ENCODE measurements at places on chromosomes 13 and 19.

GRCh38 chr13:62747152-62747551 lies 1331.5 kb upstream of the PCDH20 start:
- no peak for DNase-seq

DNA sequence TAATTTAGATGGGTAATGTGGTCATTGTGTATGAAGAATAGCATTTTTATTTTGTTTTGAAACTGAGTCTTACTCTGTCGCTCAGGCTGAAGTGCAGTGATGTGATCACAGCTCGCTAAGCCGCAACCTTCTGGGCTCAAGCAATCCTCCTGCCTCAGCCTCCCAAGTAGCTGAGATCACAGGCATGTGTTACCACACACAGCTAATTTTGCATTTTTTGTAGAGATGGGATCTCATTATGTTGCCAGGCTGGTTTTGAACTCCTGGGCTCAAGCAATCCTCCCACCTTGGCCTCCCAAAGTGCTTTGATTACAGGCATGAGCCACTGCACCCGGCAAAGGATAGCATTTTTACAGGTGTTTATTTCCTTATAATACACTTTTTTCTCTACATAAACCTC lies 36.6 kb downstream of the SERTM1 start:
- DNase-seq, result no peak

GRCh38 chr13:25652764-25653163 lies 281.0 kb downstream of the ATP8A2 start:
- no peak for DNase-seq

GRCh38 chr19:29376855-29377354 lies 148.9 kb upstream of the VSTM2B start:
- DNase-seq, result no peak

DNA sequence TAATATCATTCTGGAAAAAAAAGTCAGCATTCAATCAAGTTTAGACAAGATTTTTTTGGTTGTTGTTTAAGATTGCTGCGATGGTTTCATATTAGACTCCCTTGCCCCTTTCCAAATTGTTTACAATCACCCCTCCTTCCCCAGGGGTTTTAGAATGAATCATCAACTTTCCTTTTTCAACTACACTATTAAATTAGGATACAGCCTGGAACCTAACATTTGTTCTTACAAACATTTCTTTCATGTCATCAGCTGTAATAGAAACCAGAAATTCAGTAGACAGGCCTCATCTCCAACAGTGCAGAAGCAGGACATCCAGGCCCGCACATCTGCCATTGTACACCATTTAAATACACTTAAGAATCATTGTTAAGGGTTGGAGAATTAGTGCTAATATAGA lies 44.4 kb upstream of the WDFY2 start:
- DNase-seq, result no peak

DNA sequence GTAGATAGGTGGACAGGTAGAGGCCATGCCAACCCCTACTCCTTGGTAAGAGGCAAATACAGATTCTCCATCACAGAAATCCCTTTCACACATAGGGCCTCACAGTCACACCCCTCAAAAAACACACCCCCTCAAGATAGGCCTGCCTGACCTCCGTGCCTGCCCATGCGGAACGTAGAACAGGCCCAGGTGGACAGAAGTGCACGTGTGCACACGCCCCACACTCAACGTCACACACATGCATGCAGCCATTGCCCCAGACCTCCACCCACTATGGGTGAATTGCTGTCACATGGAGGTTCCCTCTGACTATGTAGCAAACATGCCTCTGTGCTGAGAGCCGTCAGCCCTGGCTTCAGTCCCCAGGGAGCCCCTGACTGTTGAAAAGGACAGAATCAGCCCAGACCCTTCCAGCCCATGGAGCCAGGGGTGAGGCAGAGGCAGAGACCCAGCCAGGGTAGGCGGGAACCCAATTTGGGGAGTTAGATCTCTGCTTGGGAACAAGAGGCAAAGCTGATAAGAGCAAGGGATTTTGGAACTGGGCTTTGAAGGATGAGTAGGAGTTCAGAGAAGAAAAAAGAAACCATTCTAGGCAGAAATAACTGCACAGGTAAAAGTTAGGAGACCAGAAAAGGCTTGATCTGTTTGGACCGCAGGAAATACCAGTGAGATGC lies 3.1 kb downstream of the ANKRD24 start:
- no peak for DNase-seq

GRCh38 chr19:18685597-18686190 lies 2.2 kb downstream of the CRTC1 start:
- DNase-seq, result no peak

GRCh38 chr13:19305434-19305833 lies 123.8 kb upstream of the TUBA3C start:
- no peak for DNase-seq

- no peak for DNase-seq
Observed at GRCh38 chr19:49639401-49640112, 386 bp downstream of the RRAS start.

DNA sequence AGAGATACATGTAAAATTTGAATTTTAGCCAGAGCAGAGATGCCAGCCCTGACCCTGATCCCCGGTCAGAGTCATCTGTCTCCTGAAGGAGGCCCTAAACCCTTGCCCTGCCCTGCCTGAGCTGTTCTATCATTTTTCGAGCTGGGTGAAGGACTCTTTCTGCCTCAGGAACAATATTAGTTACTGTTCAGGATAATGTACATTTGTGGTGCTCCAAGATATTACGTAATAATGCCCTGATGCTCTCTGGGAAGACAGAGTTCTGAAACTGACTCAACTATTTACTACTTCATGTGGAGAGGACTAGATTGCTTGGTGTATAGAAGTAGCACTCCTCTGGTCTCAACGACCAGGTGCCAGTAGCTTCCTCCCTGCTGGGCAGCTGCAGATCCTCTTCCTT lies 37.9 kb upstream of the UBL3 start:
- DNase-seq, result no peak

DNA sequence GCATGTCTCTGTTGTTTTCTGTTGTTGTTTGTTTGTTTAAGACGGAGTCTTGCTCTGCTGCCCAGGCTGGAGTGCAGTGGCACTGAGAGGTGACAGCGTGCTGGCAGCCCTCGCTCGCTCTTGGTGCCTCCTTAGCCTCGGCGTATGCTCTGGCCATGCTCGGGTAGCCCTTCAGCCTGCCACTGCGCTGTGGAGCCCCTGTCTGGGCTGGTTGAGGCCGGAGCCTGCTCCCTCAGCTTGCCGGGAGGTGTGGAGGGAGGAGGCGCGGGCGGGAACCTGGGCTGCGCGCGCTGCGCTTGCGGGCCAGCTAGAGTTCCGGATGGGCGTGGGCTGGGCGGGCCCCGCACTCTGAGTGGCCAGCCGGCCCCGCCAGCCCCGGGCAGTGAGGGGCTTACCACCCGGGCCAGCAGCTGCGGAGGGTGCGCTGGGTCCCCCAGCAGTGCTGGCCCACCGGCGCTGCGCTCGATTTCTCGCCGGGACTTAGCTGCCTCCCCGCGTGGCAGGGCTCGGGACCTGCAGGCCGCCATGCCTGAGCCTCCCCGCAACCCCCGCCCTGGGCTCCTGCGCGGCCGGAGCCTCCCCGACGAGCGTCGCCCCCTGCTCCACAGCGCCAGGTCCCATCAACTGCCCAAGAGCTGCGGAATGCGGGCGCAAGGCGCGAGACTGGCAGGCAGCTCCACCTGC lies 6.6 kb upstream of the ZNF329 start:
- DNase-seq, result no peak

DNA sequence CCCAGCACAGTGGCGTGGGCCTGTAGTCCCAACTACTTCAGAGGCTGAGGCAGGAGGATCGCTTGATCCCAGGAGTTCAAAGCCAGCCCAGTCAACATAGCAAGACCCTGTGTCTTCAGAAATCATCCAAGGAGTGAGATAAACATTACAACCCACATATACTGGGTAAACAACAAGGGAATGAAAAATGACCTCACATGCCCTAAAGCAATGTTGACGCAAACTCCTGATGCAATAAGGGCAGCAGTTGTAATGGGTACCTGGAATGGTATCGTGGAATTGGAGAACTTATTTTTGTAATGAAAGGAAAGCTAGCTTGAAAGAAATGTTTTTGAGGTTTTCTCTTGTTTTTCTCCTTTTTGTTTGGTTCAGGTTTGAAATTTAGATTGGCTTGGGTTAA lies 24.5 kb upstream of the LGALS16 start:
- DNase-seq, result no peak

GRCh38 chr19:37874784-37875183 lies 31.6 kb downstream of the WDR87 start:
- no peak for DNase-seq

- no peak for DNase-seq
Observed at GRCh38 chr13:52899206-52899605, 50.8 kb upstream of the PCDH8 start.

- DNase-seq, result no peak
Observed at GRCh38 chr13:30727491-30728355, 7.6 kb upstream of the ALOX5AP start.

DNA sequence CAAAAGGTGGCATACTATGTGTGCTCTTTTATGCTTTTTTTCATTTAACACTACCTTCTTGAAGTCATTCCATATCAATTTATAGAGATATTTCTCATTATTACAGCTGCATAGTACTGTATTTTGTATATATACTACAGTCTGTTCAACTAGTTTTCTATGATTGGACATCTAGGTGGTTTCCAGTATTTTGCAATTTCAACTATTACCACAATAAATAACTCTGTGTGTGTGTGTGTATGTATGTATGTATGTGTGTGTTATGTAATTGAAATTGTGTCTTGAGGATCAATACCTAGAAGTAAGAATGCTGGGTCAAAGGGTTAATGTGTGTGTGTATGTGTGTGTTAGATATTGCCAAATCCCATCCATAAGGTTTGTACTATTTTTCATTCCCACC lies 7.0 kb downstream of the LPAR6 start:
- no peak for DNase-seq

DNA sequence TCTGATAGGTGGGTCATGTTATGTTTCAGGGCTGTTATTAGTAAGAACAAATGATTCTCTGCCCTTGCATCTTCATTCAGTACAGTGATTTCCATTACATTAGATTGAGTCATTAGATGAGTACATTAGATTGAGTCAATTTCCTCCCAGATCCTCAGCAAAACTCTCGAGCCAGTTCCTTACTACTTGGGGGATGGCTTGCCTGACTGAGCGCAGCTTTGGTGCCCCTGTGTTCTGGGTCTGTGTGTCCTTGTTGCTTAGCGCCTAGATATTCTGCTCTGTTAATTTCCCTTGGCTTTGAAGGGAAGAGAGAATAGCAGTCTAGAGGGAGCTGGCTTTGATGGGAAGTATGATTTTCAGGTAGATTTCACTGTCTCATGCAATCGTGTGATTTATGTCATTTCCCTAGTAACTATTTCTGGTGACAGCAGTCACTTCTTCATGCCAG lies 19.1 kb upstream of the SCEL start:
- DNase-seq, result no peak

- DNase-seq, result no peak
Observed at GRCh38 chr19:14536926-14537692, 7.7 kb downstream of the TECR start.

DNA sequence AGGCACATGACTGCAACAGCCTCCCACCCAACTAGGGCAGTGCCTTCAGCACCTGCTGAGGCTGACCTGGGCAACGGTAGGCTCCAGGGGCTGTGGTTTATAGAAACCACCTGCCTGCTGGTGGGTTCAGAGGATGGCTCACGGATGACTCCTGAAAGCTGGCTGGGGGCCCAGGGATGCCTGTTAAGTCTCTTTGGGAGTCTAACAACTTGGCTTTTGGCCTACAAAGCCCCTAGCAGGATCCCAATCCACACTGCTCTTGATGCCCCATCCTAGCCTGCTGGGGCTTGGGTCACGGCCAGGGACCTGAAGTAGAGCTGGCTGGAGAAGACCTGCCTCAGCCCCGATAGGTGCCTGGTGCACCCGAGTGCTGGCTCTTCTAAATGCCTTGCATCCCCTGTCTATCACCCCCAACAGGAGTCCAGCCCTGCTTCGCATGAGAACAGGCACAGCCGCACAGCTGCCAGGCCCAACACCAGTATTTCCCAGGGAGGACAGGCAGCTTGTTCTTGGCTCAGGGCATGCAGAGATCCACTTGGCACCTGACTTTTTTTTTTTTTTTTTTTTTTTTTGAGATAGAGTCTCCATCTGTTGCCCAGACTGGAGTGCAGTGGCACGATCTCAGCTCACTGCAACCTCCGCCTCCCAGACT lies 9.1 kb upstream of the EPHX3 start:
- DNase-seq, result no peak

- peak; percentile 73 for DNase-seq
Observed at GRCh38 chr19:40221858-40222619, 3.9 kb upstream of the TTC9B start.

DNA sequence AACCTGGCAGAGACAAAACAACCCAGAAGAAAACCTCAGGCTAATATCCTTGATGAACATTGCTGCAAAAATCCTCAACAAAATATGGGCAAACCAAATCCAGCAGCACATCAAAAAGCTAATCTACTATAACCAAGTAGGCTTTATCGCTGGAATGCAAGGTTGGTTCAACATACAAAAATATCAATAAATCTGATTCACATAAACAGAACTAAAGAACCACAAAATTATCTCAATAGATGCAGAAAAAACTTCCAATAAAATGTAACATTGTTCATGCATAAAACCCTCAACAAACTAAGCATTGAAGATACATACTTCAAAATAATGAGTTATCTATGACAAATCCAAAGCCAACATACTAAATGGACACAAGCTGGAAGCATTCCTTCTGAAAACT lies 8.8 kb downstream of the ZNF724 start:
- DNase-seq, result no peak

- DNase-seq, result no peak
Observed at GRCh38 chr19:50489461-50490011, 12.9 kb upstream of the GARIN5A start.

- DNase-seq, result no peak
Observed at GRCh38 chr19:34713262-34713637, 20.8 kb upstream of the ZNF181 start.

GRCh38 chr13:39306639-39307589 lies 268.7 kb downstream of the NHLRC3 start:
- DNase-seq, result no peak

DNA sequence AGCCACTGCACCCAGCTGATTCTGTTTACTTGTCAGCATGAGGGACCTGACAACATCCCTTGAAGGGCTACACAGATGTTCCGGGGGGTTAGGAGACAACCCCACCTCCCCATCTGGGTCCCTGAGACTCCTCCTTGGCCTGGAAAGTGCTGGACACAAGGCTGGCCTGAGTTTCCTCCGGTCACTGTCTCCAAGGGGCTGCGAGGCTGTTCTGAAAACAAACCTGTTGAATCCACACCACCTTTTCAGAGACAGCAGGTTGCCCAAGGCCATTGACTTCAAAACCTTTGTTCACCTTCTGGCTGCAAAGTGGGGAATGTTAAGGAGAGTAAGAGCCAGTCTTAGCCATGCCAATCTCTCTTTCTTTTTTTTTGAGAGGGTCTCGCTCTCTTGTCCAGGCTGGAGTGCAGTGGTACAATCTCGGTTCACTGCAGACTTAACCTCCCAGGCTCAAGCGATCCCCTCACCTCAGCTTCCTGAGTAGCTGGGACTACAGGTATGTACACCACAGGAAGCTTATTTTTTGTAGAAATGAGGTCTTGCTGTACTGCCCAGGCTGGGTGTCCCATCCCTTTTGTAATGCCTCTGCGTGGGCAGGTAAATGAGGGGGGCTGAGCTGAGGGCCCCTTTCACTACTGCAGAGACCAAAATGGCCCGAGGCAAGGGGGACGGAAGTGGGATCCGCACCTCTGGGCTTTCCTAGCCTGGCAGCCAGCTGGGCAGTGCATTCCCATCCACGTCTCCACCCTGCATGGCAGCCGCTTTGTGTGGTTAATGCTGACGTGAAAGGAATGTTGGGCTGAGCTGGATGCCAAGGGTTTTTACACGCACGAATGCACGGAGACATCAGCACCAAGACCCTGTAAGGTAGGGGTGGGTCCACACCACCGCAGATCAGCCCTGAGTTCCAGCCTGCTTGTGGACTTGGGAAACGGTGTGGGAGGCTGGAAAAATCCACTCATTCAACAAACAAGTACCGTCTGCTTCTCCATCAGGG lies 1.9 kb upstream of the ZNF628 start:
- no peak for DNase-seq

Measured in GM04503 (cell line).